GM18507 (cell line): ENCODE measurements at places on chromosomes 2 and 18.

GRCh38 chr2:212193056-212193455 lies 345.5 kb downstream of the ERBB4 start:
- no peak for DNase-seq

DNA sequence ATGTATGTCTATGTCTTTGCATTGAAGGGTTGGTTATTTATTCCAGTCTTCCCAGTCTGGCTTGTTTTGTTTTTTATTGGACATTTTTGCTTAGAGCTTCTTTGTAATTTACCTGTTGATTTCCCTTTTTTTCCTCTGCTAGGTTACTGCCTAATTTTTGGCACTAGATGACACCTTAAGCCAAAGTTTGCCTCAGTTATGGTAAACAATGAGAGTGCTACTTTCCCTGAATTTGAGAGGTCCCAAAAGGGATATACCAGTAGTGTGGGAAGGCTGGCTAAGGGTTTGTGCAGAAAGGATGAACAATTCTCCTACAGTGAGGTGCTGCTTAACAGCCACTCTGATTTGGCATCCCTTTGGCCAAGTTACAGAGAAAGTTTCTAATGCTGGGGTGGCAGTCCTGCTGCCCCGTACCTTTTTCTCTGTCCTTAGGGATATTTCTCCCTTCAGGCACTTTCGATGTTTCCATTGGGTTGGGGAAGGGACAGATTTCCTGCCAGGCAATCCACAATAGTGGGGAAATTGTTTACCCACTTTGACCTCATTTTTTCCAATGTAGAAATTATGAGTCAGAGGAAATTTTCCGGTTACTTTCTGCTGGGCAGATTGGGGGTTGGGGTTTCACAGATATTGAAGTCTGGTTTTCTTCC lies 354.9 kb downstream of the PTPRM start:
- no peak for DNase-seq

DNA sequence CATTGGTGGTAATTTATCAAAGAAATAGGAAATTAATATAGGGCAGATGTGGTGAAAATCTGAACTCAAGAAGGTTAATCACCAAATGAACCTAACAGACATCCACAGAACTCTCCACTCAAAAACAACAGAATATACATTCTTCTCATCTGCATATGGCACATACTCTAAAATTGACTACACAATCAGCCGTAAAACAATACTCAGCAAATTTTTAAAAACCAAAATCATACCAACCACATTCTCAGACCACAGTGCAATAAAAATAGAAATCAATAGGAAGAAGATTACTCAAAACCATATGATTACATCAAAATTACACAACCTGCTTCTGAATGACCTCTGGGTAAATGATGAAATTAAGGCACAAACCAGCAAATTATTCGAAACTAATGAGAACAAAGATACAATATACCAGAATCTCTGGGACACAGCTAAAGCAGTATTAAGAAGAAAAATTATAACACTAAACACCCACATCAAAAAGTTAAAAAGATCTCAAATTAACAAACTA lies 31.0 kb downstream of the RBM43 start:
- DNase-seq, result no peak

- DNase-seq, result no peak
Measured at GRCh38 chr2:27029051-27029450, 3.7 kb upstream of the TMEM214 start.

DNA sequence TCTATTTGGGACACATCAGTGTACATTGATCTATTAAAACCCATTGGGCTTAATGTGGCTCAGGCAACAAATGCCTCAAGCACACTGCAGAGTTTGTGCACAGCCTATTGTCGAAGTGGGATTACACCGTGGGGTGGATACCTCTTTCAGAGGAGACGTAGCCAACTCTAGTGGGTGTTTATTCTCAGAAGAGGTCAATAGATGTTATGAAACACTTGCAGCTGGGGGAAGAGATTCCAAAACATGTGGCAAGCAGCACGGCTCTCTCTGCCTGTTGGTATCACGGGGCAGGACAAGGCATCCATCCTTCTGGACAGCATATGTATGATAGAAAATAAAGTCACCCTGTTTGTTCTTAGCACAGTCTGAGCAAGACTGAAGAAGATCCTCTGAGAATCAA lies 121.4 kb upstream of the COPS8 start:
- DNase-seq, result no peak

DNA sequence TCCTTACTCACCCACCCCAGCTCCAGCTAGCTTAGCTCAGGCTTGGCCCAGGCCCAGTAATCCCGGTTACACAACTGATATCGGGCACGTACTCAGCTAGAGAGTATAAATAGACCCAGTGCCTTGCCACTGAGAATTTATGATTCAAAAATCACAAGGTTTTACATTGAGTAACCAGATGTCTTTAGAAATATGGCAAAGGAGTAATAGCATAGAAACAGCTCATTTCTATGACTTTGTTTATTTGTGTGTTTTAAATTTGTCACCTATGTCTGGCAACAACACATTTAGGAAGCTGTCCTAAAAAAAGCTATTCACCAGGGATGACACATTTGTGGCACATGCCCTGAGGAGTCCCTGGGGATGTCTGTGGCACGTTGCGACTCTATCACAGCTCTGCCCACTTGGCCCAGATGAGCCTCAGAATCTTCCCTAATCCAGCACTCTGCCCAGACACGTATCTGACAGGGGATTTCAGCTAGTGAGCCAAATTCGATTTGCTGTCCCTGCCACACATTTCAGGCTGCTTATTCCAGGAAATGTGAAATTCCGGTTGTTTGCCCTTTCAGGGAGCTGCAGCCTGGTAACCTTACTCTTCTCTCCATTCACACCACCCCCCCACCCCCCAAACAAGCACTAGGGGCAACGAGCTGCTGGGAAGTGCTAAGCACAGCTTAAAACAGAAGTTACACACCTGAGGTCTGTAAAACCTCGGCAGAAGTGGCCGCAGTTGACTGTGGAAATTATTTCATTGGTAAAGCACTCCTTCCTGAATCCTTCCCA lies 85.4 kb upstream of the ZCCHC2 start:
- no peak for DNase-seq

DNA sequence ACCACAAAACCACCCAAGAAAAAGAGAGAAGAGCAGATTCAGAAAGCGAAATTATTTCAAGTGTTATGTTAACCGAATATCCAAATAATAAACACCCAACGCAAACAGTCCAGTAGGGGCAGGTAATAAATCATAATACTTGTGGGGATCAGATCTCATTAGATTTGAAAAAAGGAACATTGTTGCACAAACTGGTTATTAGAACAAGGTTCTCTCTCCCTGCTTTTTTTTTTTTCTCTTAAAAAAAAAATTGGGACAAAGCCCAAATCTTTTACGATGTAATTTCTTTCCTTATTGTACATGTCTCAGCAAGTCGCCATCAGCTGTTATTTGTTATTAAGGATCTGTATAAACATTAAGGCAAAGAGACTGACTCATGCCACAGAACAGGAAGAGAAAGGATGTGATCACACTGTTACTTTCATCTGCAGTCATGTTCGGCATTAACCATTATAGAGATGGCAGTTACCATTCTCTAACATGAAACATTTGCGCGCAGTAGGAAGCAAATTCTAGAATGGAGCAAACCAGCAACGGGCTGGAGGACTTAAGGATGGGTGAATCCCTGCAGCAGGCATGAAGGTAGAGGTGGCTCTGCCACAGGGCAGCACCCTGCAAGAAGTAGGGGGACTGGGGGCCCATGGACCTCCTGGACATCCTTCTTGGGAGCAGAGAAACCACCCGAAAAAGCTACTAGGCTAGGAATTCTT lies 42.0 kb downstream of the EPHA4 start:
- DNase-seq, result no peak

DNA sequence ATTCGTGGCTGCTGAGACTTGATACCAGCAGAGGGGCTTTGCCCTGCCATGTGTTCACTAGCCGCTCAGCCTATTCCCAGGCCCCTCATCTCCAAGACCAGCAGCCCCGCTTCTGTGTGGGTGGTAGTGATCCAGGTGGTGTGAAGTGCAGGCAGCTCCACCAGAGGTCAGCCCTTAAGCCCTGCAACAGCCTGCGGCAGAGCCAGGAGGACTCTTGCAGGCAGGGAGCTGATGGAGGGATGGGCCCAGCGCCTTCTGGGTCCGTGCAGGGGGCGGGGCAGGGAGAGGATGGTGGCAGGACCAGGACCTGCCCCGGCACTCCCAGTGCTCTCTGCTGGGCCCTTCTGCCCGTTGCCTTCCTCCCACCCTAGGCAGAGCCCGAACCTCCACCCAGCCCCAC lies 162.0 kb downstream of the SH3BP4 start:
- no peak for DNase-seq

GRCh38 chr18:49878567-49879270 lies 65.4 kb upstream of the ACAA2 start:
- DNase-seq, result no peak

DNA sequence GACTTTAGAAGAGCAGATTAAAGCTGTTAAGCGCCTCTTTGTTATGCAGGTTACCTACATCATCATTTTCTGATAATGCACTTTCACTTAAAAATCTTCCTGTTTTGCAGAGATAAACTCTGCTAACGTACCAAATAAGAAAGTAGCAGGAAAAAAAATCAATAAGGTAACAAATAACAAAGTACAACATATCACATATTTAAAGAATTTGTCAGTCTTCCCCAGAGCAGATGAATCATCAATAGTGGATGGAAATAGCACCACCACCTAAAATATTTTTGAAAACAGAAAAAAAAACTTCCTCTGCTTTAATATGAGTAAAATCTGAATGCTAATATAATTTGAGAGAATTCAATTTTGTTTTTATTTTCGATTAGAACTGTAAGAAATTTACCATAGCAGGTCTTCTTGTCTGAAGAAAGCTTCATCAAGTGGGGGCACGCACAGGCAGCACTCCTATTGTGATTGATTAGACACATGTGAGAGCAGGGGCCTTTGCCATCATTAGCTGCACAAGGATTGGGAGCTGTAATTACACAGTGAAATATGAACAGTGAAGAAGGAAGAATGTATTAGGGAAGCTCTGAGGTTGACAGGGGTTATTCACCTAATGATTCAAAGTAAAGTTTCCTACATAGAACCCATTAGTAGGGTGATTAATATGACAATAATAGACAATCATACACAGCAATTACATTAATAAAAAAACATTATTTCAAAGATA lies 1279.4 kb downstream of the LRP1B start:
- no peak for DNase-seq

GRCh38 chr2:224377751-224378700 lies 23.9 kb downstream of the FAM124B start:
- no peak for DNase-seq

GRCh38 chr2:162123806-162124758 lies 28.0 kb downstream of the GCG start:
- DNase-seq, result peak; percentile 18

GRCh38 chr2:95010718-95011117 lies 14.8 kb upstream of the MAL start:
- no peak for DNase-seq

GRCh38 chr2:862355-862687 lies 88.3 kb upstream of the SNTG2 start:
- DNase-seq, result no peak

GRCh38 chr2:98308532-98308931 lies 37.7 kb upstream of the CNGA3 start:
- no peak for DNase-seq
